ENCODE measurements at places on chromosomes 1 and 21.

- DNase-seq = peak; percentile 18
These were observed 24.9 kb downstream of the SETD4 start for GRCh38 chr21:36035381-36035791.

GRCh38 chr1:201999625-202000238, 10.7 kb upstream of the ELF3 start:
- DNase-seq = no peak

DNA sequence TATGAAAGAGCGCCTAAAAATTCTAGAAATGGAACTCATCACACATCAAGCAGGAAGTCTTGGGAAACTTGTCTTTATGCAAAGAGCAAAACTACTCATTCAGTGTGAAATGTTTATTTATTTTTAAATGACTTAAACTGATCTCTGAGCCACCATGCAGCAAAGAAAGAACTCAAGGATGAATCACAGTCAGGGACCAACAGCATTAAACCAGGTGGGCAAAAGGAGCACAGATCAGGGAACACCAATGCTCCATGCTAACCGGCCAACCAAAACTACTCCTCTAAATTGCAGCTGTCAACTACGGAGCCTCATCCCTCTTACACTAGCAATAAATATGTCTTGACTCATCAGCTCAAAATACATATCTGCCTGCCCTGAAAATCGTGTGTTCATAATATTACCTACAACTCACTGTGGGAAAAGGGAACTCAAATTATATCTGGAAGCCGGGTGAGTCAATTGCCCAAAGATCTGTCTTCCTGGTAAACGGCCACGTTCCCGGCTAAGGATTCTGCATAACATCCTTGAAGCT, 129.2 kb downstream of the PTPN14 start:
- DNase-seq = no peak

DNA sequence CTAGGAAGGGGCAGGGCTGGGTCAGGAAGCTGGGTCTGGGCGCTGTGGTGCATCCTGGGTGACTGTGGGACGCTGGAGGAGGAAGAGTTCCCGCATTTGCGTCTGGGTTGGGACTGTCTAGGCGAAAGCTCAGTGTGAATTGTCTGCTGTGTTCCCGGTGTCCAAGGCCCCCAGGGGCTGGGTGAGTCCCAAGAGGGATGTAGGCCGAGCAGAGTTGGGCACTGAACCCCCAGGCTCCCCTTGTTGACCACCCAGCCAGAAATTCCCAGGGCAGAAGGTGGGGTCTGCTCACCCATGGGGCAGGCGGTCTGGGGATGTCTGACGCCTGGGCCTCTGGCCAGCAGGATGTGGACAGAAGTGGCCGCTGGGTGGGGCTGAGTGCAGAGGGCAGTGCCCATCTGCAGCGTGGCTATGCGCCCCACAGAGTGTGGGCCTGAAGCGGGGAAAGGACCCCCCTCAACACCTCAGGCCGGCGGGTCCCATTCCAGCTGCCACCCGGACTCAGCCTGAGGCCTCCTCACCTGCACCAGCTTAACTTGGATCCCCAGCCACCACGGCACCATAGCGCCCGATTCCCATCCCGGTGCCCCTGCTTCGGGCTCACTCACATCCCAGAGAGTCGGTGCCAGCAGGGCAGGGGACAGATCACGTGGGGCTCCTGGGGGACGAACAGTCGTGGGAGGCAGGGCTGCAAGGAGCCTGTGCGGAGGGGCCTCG, 37.0 kb upstream of the POFUT2 start:
- no peak for DNase-seq

GRCh38 chr1:54968551-54968950, 11.9 kb upstream of the TMEM61 start:
- DNase-seq = no peak

GRCh38 chr1:240909701-240910457, 297.9 kb upstream of the GREM2 start:
- DNase-seq = no peak

GRCh38 chr1:150995896-150996295, 10.8 kb downstream of the MINDY1 start:
- no peak for DNase-seq

DNA sequence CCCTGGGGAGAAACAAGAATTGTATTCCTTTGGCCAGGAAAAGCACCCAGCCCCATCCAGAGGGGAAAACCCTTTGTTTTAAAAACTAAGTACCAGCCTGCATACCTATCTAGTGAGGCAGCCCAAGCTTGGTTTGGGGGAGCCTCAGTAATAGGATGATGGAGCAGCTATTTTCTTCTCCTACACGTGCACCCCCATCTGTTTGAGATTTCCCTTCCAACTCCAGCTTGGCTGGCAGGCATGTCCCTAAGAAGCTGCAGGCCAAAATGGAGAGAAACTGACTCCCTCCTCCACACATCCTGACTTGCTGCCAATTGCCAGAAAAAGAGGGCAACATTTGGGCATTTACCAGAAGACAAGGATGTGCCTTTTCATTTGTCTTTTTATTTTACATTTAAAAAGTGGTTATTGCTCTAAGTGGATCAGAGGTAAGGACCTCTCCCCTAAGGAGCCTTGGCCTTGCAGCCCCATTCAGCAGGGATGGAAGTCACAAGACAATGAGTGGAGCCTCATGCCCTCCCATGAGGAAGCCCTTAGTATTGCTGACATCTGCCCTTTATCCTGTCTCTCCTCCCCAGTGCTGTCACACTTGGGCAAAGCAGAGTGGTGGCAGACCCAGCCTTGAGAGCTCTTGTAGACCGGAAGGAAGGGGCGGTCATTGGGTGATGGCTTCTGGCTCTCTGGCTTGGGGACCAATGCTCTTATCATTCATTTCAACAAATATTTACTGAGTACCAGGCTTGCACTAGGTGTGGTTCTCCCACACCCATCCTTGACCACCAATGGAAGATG, 8.6 kb downstream of the FNDC5 start:
- DNase-seq = no peak

DNA sequence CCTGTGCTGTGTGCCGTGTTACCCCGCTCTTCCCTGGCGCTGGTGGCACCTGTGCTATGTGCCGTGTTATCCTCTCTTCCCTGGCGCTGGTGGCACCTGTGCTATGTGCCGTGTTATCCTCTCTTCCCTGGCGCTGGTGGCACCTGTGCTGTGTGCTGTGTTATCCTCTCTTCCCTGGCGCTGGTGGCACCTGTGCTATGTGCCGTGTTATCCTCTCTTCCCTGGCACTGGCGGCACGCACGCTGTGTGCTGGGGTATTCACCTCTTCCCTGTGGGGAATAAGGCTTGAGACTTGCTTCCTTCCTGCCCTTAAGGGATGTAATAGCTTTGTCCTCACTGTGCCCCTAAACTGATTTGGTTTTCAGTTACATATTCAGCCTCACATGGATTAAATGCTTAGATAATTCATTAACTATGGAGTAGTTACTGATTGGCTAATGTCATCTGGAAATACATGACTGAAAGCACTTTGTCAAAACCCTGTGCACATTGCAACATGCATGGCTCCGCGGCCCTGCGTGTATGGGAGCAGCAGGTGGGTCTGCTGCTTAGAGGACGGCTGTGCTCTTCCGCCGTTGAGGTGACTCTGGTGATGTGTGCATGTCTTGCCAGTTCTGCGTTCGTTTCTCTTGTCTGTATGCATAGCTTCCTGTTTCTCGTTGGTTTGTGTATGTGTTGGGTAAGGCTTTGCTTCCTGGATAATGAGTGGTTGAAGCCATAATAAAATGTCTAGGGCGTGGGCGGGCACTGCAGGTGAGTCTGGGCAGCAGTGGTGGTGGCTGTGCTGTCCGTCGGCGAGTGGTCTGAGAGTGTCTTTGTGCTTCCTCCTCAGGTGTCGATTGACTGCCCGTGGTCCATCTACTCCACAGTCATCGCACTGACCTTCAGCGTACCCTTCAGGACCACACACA, 17.9 kb upstream of the PWP2 start:
- no peak for DNase-seq
